ENCODE measurements at places on chromosomes 4 and X. TPM values are rescaled to one million over a fixed set of nuclear protein-coding genes. Genes with fewer than 3 reads are reported as not detected.

- DNase-seq: no peak
Observed at GRCh38 chrX:386239-386767, 404 bp downstream of the PPP2R3B start.

The DDIT4L gene
- not detected for total RNA-seq

DNA sequence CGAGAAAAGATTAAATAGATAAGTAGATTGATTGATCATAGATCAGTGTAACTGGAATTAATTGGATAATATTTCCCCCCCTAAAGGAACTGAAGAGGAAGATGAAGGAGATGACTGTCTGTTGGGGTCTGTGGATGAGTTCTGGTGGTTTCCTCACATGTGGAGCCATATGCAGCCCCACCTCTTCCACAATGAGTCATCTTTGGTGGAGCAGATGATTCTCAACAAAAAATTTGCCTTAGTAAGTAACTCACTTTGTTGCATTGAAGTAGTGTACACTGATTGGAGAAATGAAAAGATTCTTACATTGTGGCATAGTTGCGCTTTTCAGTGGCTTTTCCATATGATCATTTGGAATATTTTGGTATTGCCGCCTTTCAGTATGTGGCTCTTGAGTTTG lies 80.4 kb downstream of the NDST3 start:
- DNase-seq: no peak

DNA sequence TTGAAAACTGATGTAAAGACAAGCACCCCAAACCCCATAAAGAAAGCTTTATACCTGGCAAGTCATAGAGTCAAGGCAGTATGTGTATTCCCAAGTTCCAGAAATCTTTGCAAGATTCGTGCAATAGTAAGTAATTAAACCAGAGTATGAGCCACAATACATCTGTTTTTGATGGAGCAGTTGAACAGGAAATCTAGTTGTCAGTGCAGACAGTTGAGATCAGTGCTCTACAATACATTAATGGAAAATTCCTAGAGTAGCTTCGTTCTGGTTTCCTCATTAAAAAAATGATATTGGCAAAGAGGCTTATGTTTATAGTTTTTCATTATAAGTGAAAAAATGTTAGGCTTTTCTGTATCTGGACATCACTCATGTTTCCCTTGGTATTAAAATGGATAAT lies 575.3 kb downstream of the TRIML1 start:
- DNase-seq: no peak

GRCh38 chr4:125772680-125773079 lies 457.9 kb downstream of the FAT4 start:
- no peak for DNase-seq

- DNase-seq: no peak
Observed at GRCh38 chr4:185651137-185651677, 115.9 kb upstream of the PDLIM3 start.

GRCh38 chr4:24212642-24213041 lies 322.8 kb upstream of the PPARGC1A start:
- DNase-seq: no peak

DNA sequence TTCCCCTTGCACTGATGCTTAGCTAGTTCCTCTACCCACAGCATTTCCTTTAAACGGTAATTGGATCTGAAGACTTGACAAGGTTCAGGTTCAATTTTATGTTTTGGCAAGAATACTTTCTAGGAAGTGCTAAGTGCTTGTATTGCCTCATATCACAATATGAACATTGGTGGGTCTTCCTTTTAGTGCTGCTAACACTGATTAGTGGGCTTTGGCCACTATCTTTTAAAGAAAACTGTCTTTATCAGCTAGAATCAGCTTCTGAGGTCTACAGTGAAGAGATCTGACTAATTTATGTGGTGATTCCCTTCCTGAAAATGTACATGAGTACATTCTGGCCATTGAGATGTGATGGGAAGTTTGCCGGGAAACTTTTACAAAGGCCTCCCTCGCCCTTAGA lies 316.7 kb upstream of the KLF3 start:
- DNase-seq: no peak

The CHST7 gene
- total RNA-seq: 2.3 TPM

The CAPN6 gene
- total RNA-seq: not detected

DNA sequence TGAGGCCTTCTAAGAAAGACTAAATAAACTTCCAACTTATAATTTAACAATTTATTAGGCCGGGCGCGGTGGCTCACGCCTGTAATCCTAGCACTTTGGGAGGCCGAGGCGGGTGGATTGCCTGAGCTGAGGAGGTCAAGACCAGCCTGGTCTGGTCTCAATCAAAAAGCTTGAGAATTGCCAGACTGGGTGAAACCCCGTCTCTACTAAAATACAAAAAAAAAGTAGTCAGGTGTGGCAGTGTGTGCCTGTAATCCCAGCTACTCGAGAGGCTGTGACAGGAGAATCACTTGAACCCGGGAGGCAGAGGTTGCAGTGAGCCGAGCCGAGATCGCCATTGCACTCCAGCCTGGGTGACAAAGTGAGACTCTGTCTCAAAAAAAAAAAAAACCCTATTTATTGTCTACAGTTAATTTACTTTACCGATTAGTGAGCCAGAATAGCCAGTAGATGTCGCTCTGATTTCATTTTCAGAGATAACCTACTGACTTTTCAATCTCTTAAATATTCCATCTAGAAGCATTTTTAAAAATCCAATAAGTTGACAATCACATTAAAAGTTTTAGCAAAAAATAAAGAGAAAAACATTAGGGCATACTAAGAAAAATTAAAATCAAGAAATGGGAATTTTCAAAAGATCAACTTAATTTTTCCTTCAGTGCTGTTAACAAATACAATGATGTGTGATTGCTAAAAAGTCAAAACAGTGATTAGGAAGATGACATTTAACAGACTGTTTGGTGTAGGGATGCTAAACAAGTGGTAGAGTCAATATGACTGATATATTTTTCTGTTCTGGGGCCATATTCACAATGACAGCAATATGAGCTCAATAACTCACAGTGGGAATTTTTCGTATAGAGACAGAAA lies 4.3 kb upstream of the SHROOM3 start:
- peak; percentile 80 for DNase-seq

The FSTL5 gene
- not detected for total RNA-seq

The ITIH6 gene
- 0.20 TPM for total RNA-seq

- DNase-seq: no peak
Observed at GRCh38 chr4:88729146-88729760, 31.6 kb upstream of the NAP1L5 start.

- peak; percentile 77 for DNase-seq
Observed at GRCh38 chr4:169270810-169271691, at the start of gene SH3RF1. TSS of gene SH3RF1 (minus strand) at chr4:169270956. CDS start at chr4:169269212, 1,744 bp downstream.

DNA sequence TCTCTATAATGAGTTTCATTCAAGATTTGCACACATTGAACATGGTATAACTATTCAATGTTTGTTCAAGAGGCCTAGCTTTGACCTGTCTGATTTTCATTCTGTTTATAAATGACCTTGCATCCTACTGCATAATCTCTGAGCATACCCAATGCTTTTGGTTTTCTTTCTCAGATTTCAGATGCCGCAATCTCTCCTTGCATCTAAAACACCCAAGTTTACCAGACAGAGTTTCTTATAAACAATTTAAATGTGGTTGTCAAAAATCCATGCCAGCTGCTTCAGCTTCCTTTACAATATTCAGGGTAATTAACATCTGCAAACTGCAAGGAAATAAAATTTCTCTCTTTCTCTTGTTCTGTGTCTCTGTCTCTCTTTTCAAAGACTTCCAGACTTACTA lies 123.0 kb upstream of the PCDH18 start:
- DNase-seq: no peak

DNA sequence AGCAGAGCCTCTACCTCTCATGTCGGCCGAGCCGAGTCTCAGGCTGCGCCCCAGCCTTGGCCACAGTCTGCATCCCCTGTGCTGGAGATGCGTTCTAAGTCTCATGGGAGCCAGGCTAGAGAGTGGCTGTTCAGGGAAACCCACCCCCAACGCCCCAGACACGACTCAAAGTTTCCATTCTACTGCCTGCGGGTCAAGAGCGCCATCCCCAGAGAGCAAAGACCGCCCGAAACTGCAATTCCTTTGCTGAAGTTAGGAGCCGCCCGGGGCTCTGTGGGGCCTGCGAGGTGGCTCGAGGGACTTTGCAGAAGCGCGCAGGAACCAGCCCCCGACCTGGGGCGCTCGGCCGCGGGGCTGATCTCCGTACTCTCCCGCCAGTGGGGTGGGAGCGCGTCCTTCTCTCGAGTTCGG lies 10.0 kb upstream of the ELF4 start:
- DNase-seq: no peak

The FRAS1 gene
- 15.2 TPM for total RNA-seq

The PRRG3 gene
- total RNA-seq: not detected

GRCh38 chr4:85557016-85557901 lies 82.3 kb downstream of the ARHGAP24 start:
- DNase-seq: no peak

The SHISA3 gene
- total RNA-seq: not detected

- DNase-seq: peak; percentile 52
Observed at GRCh38 chr4:2961811-2962441, 1.3 kb downstream of the NOP14 start.

The CENPVL2 gene
- total RNA-seq: not detected

The NDP gene
- not detected for total RNA-seq

DNA sequence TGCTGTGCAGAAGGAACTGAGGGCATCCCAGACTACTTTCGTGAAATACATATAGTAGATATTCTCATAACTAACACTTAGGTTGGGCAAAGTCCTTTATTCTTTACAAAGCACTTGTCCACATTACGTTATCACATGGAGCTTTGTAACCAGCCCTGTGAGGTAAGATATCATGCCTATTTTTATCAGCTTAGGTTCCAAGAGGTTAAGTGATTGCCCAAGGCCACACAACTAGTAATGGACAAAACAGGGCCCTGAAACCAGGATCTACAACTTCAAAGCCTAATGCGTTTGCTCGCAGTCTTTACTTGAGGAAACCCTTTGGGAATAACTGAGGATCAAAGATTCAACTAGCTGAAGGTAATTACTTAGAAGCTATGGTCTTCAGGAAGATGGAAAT lies 261.5 kb downstream of the GPC3 start:
- DNase-seq: no peak

DNA sequence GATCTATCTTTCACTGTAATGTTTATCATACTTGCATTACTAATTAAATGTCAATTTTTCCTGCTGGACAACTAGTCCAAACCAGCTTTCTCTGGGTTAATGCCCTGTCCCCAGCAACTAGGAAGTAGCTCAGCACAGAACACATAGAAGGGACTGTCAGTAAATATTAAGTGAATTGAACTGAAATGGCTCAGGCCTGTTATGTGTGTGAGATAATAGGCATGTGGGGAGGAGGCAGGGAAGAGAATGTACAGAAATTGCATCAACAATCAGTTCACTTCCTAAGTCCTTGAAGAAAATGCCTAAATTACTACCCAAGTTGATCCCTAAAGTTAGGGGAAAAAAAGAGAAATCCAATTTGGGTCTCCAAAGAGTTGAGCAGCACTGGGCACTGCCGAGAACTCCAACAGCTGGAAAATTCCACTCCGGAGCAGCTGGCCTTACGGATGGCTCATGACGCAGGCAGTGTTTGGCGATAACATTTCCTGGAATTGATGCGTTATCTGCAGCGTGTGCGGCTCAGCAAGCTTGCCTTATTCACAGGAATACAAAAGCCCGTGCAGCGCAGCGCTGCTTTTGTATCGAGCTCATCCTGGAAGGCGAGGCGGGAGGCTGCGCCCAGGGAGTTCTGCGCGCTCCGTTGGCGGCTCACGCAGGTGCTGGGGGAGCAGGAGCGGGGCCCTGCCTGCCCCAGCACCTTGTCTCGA lies 297.3 kb upstream of the LCORL start:
- no peak for DNase-seq

GRCh38 chrX:115603534-115604074 lies 42.6 kb downstream of the PLS3 start:
- DNase-seq: no peak

DNA sequence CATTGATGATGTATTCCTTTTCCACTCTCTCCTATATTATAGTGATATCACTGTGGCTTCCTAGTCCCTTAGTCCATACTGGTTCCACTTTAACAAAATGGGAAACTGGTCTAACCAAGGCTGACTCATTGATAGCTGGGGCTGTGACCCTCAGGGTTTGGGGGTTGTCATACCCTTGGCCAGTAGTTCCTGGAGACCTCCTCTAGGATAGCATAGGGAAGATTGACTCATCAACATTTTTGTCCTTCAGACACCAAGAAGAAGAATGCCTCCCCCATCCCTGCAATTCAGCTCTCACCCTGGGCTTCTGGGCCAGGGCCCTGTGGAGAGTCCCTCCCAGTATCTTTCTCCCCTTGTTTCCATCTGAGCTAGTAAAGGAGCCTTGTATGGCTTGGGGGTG lies 68.8 kb upstream of the PRPS1 start:
- no peak for DNase-seq
